Activated naive CD8-positive, alpha-beta T cell treated with anti-CD3 and anti-CD28 coated beads, Interleukin-2, amount 10 ng/mL, durations not matched to agents 7 days and 5 days (primary cell): ENCODE measurements at places on chromosomes 12 and 14.

- H3K27ac ChIP-seq = no peak overlapping the region
- peaks cover 8% of the 10 kb centered on the region for H3K27me3 ChIP-seq
- H3K4me3 ChIP-seq = no peak overlapping the region
- H3K36me3 ChIP-seq = no peaks in the 10 kb centered on the region
Measured at GRCh38 chr12:54220092-54220557, 31.3 kb upstream of the SMUG1 start.

DNA sequence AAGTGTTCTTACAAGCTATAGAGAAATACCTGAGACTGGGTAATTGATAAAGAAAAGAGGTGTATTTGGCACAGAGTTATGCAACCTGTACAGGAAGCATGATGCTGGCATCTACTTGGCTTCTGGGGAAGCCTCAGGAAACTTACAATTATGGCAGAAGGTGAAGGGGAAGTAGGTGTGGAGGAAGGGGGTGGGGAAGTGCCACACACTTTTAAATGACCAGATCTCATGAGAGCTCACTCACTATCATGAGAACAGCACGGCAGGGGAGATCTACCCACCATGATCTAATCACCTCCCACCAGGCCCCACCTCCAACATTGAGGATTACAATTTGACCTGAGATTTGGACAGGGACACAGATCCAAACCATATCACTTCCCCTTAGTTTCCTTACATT is 32.8 kb downstream of the TSHR start:
- H3K4me1 ChIP-seq = peaks cover 1% of the 10 kb centered on the region
- H3K27ac ChIP-seq = no peak overlapping the region
- no peak overlapping the region for H3K4me3 ChIP-seq
- DNase-seq = no peak

DNA sequence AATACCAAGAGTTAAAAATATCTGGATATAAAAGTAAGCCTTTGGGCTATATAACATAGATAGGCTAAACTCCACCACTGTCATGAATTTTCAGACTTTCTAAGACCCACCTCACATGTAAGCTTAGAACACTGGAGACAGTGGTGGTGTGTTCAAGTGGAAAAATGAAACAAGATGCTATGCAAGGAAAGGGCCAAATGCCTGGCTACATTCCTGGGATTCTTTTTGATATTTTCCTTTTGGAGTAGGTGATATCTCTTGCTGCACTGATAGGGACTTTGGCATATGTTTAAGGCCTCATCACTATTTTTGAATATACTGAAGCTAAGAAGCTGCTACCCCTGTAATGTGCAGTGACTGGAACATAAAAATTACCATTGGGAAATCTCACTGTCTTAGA is 341.3 kb downstream of the SLC16A7 start:
- DNase-seq = no peak
- no peak overlapping the region for H3K4me3 ChIP-seq
- H3K27ac ChIP-seq = no peak overlapping the region
- no peaks in the 10 kb centered on the region for H3K36me3 ChIP-seq
- H3K27me3 ChIP-seq = no peaks in the 10 kb centered on the region

DNA sequence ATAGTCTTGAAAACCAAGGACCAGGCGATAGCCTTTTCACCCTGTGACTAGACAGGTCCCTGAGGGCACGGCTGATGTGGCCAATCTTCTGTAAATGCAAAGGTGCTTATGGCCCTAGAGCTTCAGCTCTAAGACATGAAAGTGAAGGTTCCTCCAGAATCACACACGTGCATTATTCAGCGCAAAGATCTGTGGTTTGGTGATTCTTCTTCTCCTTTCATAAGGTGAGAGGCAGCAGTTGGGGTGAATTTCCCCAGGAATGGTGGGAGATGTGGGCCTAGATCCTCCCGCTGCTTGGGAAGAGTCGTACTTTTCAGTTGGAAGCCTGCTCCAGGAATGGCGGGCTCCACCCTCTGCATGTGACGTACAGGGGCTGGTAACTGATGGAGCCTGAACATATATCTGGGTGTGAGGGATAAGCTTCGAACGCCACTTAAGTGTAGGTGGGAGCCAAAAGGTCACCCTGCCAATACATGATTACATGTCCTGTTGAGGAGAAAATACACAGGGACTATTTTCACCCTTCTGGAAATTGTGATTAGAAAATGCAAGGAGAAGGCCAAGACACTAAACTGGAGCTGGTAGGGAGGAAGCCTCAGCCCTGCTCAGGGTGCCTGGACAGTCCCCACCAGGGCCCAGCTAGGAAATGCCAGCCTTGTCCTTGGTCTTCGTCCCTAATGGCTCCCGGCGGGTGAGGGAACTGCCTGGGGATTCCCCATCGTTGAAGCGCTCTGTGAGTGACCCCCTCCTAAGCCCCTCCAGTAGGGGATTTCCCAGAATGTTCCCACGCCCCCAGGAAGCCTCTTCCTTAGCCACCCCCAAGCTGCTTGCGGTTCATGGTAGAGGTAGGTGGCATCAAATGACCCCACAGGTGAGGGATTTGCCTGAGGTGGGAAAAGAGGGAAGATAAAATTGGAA is 17.6 kb downstream of the BATF start:
- no peak for DNase-seq
- no peaks in the 10 kb centered on the region for H3K27me3 ChIP-seq
- peak overlapping the region; percentile 54 for H3K27ac ChIP-seq
- H3K4me3 ChIP-seq = no peak overlapping the region

GRCh38 chr12:46388427-46389021 is 16.0 kb upstream of the SLC38A2 start:
- H3K36me3 ChIP-seq = peaks cover 19% of the 10 kb centered on the region
- peak overlapping the region; percentile 66 for H3K27ac ChIP-seq
- H3K27me3 ChIP-seq = no peaks in the 10 kb centered on the region
- peaks cover 53% of the 10 kb centered on the region for H3K4me1 ChIP-seq

DNA sequence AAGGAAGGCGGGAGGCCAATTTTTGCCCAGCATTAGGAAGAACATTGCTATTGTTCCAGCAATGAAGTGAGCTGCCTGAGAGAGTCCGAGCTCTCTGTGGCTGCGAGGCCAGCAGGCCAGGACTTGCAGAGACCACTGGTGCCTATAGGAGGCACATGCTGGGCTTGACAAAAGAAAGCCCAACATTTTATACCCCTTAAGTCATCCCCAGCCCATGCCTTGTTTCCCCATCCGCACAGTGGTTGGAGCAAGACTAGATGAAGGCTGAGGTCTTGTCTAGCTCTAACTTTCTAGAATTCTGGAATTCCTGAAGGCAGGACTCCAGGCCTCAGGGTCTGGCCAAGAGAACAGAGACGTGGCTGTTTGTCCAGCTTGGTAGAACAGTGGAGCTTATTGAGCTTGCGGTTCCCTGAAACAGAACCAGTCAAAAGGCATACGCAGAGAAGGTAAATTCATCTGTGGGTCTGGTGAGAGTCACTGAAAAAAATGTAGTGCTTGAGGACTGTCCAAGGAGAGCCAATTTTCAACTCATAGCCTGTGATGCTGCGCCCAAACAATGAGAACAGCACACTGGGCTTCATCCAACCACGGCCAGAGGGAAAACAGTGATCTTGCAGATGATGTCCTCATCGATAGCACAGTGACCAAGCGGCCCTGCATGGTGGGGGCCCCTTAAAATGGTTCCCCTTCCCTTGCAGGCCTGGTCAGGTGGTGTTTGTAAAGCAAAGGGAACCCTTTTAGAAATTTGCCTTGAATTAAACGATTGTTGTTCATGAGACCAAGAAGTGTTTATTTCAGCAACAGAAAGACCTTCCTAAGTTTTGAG is 27.1 kb upstream of the COL2A1 start:
- peaks cover 12% of the 10 kb centered on the region for H3K4me1 ChIP-seq
- no peak overlapping the region for H3K4me3 ChIP-seq
- DNase-seq = no peak
- H3K36me3 ChIP-seq = no peaks in the 10 kb centered on the region
- H3K27me3 ChIP-seq = peaks cover 20% of the 10 kb centered on the region

GRCh38 chr12:132244724-132245295 is 84.6 kb downstream of the GALNT9 start:
- no peak overlapping the region for H3K4me3 ChIP-seq
- H3K27me3 ChIP-seq = peaks cover 2% of the 10 kb centered on the region
- H3K27ac ChIP-seq = no peak overlapping the region
- no peak for DNase-seq
- H3K4me1 ChIP-seq = peaks cover 3% of the 10 kb centered on the region

DNA sequence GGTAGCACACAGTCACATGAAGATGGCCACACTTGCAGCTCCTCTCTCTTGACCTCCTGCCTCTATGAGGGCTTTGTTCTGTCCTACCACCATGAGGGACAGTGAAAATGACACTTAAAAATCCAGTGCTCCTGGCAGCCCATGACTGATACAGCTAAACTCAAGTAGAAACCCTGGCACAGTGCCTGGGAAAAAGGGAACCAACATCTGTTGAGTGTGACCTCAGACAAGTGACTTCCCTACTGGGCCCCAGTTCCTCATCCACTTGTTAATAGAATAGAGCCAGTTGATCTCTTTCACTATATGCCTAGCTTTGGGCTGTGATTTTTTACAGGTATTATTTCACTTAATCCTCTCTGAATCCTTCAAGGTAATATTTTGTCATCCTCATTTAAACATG is 4.8 kb downstream of the GUCY2C start:
- no peaks in the 10 kb centered on the region for H3K36me3 ChIP-seq
- H3K4me3 ChIP-seq = no peak overlapping the region
- DNase-seq = no peak
- no peak overlapping the region for H3K27ac ChIP-seq
- H3K4me1 ChIP-seq = no peaks in the 10 kb centered on the region

DNA sequence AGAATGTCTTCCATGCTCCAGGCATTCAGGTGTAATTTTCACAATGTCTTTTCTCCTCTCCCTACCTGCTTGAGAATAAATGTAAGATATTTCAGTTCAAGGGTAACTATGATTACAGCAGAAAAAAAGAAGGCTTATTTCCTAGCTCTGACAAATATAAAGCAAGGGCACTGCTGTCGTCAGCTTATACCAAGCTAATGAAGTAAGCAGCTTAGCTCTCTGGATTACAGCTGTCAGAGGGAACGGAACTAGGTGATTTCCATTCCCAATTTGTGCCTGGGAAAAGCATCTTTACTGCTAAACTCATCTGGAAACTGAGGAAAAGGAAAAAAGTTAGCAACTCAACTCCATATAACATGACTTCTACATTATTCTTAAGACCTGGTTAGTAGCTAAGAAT is 56.5 kb downstream of the ZFYVE26 start:
- no peak for DNase-seq
- no peak overlapping the region for H3K4me3 ChIP-seq
- H3K36me3 ChIP-seq = peaks cover 22% of the 10 kb centered on the region
- no peak overlapping the region for H3K27ac ChIP-seq

- H3K27me3 ChIP-seq = no peaks in the 10 kb centered on the region
- DNase-seq = no peak
Measured at GRCh38 chr14:103749452-103749851, 33.8 kb downstream of the ZFYVE21 start.
